ENCODE measurements at places on chromosomes 2 and 18.

DNA sequence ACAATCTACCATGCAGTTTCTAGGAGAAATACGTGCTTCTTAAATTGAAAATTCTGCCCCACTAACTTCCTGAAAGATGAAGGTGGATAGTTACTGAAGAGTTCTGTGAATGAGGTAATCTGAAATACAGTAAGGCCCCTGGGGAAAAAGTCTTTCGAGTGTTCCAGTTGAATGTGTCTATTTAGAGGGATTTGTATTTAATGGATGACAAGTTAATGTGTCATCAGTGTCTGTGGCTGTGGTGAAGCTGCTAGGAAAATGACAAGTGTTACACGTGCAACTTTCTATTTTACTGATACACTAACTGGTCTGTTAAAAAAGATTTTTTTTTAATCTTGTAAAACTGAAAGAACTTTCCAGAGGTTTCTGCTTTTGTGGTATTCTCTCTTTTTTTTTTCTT lies 384.6 kb downstream of the STK39 start:
- DNase-seq: no peak

GRCh38 chr2:159804941-159805340 lies 6.9 kb upstream of the CD302 start:
- no peak for DNase-seq

- no peak for DNase-seq
These were observed 194.4 kb downstream of the RPIA start for GRCh38 chr2:88885679-88886416.

GRCh38 chr2:241797441-241798080 lies 11.4 kb upstream of the NEU4 start:
- no peak for DNase-seq

DNA sequence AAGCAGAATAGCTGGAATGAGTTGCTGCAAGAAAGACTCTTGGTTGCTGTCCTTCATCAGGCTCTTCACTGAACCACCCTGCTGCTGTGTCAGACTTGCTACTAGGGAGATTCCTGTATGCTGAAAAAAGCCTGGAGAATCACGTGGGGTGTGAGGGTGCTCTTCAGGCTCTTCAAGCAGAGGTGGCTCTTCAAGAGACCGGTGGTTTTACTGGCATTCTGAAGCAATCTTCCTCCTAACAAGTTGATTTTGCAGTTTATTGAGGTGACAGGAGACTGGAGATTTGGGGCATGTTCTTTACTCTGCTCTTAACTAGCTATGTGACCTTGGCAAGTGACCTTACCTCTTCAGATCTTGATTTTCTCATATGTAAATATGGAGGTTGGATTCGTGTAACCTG lies 14.1 kb downstream of the TMEM178A start:
- no peak for DNase-seq

- DNase-seq: no peak
These were observed 232.8 kb downstream of the TCF4 start for GRCh38 chr18:55355223-55355622.

DNA sequence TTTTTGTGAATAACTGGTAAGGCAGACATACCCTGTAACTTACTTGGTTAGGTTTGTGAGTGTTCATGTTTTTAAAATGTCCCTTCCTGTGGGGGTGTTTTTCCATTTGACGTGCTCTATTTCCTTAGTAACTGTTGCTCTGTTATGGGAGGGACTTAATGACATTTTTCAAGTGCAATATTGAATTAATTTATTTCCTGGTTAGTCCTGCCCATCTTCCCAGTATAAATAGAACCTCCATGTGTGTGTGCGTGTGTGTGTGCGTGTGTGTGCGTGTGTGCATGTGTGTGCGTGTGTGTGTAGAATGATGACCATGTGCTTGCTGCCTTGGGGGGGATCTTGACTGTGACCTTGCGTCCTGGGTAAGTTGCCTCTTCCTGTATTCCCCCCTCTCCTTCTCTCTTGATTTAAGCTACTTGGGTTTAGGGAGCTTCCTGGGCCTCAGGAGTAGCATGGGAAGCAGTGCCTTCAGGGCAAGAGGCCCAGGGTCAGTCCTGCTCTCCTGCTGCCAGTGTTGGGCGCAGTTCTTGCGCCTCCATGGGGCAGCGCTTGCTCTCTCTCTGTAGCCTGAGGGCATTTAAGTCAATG lies 163.9 kb downstream of the LDLRAD4 start:
- DNase-seq: peak; percentile 67

DNA sequence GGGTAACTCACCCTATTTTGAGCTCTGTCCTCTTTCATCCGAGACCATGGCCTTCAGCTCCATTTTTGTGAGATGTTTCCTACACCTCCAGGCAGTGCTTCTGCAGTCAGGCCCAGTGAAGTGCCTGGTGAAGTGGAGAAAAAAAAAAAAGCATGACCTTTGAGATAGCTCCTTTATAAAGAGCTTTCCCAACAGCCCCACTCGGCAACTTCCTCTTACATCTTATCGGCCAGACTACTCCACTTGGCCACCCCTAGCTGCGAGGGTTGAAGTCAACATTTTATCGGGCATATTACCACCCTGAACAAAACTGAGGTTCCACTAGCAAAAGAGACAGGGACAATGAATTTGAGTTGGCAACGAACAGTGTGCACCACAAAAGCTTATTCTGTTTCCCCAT lies 124.8 kb upstream of the RNF152 start:
- DNase-seq: no peak

GRCh38 chr2:30790879-30791278 lies 16.4 kb downstream of the CAPN13 start:
- DNase-seq: no peak

- DNase-seq: no peak
These were observed 45.5 kb downstream of the OSR1 start for GRCh38 chr2:19312949-19313348.

- no peak for DNase-seq
These were observed 7.7 kb downstream of the IGFBP5 start for GRCh38 chr2:216687646-216688045.

DNA sequence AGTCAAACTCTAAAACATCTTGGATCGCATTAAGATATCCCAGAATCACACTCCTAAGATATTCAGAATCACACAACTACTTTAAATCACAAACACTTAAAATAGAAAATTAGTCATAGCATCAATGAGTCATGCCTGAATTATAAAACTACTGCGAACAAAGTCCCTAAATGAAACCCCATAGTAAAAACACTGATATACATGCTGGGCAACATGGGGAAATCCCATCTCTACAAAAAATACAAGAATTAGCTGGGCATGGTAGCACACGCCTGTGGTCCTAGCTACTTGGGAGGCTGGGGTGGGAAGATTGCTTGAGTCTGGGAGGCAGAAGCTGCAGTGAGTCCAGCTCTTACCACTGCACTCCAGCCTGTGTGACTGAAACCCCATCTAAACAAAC lies 101.7 kb downstream of the COBLL1 start:
- DNase-seq: peak; percentile 41

GRCh38 chr2:191376981-191377629 lies 131.9 kb downstream of the MYO1B start:
- no peak for DNase-seq

- no peak for DNase-seq
These were observed 58.4 kb upstream of the EML4 start for GRCh38 chr2:42110641-42111322.

GRCh38 chr2:165357758-165358157 lies 111.7 kb upstream of the CSRNP3 start:
- DNase-seq: no peak
